T-helper 1 cell (primary cell): ENCODE measurements at places on chromosomes 11 and 22.

- peak; percentile 46 for DNase-seq
Measured at GRCh38 chr22:26330971-26331625, 98.0 kb upstream of the ASPHD2 start.

DNA sequence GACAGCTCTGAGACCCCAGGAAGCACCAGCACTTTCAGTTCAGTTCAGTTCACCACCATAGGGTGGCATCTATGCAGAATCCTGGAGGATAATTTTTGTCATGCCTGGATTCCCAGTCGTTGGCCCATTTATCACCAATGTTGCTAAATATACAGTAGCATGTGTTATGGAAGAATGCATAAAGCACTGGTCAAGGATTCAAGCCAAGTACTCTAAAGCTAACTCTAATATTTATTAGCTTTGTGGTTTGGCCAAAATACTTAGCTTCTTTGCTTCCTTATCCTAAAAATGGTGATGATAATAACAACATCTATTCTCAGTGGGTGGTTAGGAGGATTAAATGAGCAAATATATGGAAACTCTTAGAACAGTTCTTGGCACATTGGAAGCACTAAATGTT lies 294.7 kb upstream of the ZC3H12C start:
- no peak for DNase-seq

DNA sequence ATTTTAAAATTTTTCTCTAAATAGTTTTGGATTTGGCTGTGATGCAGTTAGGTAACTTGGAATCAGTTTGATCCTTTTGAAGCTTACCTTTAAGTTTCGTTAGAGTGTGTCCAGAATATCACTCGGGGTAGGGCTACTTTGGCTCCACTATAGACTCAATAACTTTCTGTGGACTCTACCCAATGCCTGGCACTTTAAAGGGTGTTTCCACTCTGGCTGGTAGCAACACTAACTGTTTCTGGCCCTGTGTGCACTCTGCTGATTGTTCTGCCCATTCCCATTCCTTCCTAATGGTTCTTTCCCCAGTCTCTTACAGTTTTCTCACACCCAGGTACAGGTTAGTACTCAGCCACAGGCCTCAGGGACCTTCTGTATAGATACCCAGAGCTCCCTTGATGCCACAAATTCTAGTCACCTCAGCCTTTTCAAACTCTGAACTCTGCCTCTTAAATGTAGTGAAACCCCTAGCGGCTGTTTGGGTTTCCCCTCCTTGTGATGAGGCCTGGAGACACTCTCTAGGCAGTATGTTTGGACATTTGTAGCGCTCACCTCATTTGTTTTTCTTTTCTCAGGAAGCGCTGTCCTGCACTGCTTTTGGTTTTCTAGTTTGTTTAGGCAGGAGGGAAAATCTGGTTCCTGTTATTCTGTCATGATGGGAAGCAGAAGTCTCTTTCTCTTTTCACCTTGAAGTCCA lies 16.8 kb downstream of the CUL5 start:
- DNase-seq, result no peak

- no peak for DNase-seq
Measured at GRCh38 chr11:67776852-67777520, 102.6 kb upstream of the ALDH3B2 start.

GRCh38 chr11:12785901-12786300 lies 111.7 kb downstream of the TEAD1 start:
- no peak for DNase-seq

GRCh38 chr11:115287266-115287665 lies 216.9 kb downstream of the CADM1 start:
- no peak for DNase-seq

GRCh38 chr11:73240190-73240781 lies 22.2 kb downstream of the P2RY2 start:
- DNase-seq, result no peak

GRCh38 chr22:30695351-30695851 lies 727 bp downstream of the OSBP2 start:
- no peak for DNase-seq

DNA sequence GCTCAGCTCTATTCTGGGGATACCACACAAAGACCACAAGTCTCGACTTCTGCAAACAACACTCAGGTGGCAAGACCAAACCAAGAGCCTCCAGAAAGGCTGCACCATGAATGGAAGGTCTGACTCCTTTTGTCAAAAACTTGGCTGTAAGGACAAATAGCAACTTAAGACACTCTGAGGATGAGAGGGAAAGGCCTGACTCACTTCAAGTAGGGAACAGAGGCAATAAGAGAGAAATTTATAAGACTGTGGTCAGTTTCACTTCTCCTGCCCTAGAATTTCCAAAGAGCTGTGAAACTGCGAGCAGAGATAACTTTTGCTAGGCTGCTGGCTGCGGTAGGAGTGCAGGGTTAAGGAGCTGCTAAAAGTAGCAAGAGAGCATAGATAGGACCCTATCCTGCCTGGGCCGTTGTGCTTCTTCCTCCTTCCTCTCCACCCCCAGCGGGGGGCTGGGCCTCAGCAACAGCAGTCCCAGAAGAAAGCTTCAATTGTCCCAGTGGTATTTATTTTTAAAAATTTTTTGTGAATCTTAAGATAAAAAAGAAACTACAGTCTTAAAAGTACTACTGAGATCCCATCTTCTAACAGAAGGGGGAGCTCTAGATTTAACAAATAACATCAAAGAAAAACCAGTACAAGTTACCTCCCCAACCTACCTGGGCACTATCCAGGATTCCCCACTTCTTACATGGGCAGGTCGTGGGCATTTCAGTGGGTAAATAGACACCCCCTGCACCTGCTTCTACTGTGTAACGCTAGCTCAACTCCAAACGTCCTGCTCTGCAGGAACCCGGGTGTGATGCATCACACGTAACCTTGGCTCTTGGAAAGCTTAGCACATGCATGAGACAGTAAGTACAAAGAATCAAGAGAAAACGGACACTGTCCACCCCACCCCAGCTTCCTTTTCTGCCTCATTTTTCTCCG lies 66.4 kb downstream of the SGSM3 start:
- DNase-seq, result no peak

DNA sequence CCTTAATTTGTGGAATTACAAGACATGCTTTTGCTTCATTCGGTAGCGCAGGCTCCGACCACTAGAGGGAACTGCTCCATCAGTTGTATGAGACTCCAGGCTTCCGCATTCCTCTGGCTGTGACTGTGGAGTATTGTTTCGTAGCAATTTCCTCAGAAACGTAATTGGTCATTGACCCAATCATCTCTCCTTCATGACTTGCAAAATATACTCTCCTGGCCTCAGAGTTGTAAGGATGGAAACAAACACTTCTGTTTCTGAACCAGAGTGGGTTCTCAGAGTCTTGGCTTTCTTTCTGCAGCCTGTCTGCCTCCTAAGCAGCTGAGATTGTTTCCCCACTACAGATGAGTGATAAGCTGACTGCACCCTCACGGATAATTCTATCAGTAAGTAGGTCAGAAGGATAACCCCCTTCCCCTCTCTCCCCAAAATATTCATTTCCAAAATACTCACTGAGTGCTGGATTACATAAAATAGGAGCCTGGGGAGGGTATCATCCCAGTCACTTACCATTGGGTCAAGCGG lies 146.8 kb upstream of the ZC3H12C start:
- DNase-seq, result peak; percentile 68
